ENCODE measurements at places on chromosomes 7 and 10.
A peak's percentile ranks its signal among the peaks of the same experiment; 100 is the strongest.

DNA sequence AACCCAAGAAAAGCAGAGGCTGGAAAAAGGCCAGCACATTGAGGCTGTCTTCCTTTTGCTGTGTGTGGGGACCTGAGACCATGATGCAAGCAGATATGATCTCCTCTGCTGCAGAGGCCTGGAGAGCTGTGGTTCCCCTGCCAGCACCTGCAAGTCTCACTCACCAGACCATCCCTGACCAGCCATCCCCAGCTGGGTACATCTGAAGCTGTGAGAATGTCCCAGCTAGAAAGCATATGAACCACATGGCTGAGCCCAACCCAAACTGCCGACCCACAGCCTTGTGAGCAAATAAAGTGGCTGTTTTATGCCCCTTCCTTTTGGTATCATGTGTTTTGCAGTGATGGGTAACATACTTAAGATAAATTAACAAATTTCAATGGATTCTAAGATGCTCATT is 114.9 kb downstream of the DYNC2I1 start:
- DNase-seq = no peak

DNA sequence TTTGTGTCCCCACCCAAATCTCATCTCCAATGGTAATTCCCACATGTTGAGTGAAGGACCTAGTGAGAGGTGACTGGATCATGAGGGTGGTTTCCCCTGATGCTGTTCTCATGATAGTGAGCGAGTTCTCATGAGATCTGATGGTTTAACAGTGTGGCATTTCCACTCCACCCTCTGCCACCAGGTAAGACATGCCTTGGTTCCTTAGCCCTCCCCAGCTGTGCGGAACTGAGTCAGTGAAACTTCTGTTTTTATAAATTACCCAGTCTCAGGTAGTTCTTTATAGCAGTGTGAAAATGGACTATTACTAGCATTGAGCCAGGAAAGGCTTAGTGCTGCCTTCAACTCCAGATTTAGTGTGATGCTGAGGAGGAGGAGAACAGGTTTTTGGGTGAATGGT is 222.2 kb downstream of the ADRA2A start:
- no peak for DNase-seq

GRCh38 chr7:36127075-36127740 is 25.8 kb upstream of the EEPD1 start:
- no peak for DNase-seq

DNA sequence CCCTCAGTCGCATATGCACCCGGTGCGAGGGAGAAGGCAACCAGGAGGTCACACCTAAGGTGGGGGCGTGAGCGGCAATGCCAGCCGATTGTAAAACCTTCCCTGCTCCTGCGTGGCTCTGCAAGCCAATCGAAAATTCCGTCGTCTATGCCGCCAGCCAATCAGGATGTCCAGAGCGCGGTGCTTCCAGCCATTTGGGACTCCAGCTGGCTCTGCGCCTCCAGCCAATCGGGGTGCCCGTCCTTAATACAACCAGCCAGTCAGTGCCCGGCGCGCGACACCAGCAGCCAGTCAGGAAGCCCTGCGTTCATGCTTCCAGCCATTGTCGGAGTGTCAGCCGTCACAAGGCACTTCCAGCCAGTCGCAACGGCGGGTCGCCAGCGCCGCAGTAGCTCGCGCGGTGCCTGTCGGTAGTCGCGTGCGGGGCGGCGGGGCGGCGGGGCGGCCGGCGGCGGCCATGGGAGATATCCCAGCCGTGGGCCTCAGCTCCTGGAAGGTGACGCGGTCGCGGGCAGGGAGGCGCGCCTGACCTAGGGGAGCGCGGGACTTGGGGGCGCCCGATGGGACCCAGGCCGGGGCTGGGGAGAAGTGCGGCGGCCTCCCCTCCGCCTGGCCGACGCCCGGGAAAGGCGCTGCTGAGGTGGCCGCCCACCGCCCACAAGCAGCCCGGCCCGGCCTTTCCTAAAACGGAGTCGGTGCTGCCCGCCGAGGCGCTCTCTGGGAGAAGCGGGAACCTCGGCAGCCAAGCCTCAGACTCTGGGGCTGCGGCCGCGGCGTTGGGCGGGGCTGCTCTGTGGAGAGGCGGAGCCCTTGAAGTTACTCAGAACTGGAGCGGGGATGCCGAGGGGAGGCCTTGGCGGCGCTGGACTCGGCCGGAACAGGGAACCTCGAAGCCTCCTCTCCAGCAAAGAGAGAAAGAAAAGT is at the start of gene AKR1E2:
AKR1E2 (plus strand) TSS at position 340 of the 924 bp plus-strand sequence; CDS start at position 458, 118 bp downstream.
- peak; percentile 71 for DNase-seq

GRCh38 chr10:49664006-49664841 is 15.2 kb upstream of the C10orf53 start:
- DNase-seq = no peak

GRCh38 chr10:71581376-71581775 is 138.2 kb downstream of the C10orf105 start:
- DNase-seq = no peak

DNA sequence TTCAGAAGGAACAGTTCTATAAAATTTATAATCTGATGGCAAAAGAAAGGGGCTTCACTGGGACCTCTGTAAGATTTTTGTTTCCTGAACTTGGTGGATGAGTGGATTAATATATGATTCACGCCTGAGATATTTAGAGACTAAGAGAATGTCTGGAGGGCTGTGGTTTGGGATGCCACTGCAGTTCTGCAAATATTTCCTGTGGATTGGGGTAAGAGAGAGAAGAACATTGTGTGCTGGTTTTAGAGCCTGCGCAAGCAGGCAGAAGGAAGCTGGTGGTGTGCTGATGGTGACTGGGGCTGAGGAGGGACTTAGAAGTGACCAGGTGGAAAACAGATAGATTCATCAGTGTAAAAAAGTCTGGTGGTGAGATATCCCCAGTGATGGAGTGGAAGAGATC is 87.0 kb downstream of the SUGCT start:
- DNase-seq = peak; percentile 89

GRCh38 chr10:86376852-86377796 is 10.5 kb upstream of the GRID1 start:
- no peak for DNase-seq

DNA sequence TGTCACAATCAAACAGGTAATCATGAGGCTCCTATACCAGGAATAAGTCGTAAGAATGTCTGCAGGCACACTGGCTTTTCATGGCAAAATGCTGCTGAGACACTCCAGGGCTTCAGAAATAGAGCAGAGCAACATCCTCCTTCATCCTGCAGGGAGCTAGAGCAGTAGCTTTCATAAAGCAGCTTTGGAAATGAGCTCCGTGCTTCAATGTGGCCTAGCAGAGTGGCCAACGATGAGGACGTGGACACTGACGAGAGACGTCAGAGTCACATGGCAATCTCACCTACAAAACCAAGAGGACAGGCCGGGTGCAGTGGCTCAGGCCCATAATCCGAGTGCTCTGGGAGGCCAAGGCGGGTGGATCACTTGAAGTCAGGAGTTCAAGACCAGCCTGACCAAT is 9.8 kb downstream of the COBL start:
- no peak for DNase-seq

DNA sequence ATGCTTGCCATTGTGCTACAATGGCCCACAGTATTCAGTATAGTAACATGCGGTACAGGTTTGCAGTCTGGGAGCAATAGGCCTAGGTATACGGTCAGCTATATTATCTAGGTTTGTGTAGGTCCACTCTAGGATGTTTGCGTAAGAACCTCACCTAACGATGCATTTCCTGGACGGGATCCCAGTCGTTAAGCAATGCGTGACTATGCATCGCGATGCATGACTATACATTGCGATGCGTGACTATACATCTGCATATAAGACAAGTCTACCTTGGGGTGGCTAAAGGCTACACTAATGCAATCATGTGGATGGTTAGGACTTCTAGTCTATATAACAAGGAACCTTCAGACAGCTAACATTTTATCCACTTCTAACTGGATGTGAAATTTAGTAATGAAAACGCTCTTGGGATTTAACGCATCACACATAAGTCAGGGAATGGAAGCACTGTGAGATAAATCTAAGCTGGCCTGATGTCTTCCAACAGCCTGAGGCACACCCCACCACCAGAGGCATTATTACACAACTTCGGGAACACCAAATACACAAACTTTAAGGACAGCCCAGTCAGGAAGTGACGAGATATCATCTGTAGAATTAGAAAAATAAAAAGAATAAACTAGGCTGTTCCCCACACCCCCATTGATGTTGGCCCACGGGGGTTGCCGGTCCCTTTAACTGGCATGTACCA is 9.2 kb downstream of the GNA12 start:
- DNase-seq = no peak

DNA sequence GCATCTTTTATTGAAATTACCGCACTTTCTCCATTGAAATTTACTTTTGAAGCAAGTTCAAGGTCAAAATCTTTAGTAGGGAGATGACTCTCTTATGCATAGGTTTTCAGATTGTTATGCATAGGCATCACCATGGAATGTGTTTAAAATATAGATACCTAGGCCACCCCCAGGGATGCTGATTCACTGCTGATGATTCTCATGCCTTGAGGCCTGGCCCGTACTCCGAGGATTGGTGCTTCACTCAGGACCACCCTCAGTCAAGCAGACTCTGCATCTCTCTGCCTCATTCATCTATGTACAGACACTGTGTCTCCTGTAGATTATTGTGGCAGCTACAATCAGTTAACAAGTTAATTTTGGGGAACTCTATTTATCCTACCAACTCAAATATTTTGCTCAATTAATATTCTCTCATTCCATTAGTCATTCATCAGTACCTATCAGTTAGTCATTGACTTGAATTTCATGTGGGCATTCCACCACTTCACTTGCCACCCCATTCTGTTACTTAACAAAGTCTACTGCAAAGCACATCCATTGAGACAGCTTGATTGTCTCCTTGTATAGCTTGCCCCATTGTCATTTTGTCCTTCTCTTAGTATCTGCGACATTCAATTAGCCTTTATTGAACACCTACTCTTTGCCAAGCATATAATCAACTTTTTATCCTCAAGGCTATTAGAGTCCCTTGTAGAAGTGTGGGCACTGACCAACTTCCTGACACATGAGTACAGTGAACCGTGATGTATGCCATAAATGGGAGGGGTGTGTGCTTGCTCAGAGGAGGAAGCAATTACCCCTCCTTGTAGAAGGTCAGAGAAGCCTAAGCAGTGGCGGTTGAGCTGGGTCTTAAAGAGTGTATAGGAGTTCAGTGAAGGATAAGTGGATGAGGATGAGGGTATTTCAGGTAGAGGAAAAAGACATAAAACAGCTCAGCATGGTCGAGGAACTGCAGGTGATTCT is 255.6 kb upstream of the BMPER start:
- no peak for DNase-seq

DNA sequence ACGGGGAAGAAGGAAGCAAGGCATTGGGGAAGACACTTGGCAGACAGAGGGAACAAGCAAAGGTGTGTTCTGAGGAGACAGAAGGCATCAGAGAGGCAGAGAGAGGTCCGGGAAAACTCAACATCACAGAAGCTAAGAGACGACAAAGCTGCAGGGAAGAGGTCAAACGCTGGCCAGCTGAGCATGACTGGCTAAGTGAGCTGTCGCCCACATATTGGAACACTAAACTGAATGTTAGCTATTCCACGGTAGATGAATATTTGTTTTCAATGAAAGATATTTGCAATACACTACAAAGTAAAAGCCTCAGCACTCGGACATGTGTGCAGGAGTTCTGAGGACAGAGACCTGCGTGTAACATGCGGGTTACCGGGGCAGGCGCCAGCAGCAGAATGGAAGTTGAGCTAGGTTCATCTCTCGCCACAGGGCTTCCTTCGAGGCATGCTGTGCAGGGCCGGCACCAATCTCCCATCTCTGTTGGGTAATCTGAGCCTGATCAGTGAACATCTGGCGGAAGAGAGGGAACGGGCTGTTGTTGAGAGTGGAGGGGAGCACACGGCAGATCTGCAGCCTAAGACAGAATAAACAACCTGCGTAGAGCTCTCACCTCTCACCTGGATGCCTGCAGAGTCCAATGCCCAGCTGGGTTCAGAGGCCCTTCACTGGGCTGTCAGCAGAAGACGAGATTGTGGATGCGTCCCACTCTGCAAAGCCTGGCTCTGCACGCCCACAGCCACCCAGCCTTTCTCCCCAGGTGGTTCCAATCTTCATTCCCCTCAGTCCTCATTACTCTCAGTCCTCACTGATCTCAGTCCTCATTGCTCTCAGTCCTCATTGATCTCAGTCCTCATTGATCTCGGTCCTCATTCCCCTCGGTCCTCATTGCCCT is 35.9 kb downstream of the INSIG1 start:
- no peak for DNase-seq

- no peak for DNase-seq
Measured at GRCh38 chr10:6465854-6466601, 114.0 kb downstream of the PRKCQ start.

DNA sequence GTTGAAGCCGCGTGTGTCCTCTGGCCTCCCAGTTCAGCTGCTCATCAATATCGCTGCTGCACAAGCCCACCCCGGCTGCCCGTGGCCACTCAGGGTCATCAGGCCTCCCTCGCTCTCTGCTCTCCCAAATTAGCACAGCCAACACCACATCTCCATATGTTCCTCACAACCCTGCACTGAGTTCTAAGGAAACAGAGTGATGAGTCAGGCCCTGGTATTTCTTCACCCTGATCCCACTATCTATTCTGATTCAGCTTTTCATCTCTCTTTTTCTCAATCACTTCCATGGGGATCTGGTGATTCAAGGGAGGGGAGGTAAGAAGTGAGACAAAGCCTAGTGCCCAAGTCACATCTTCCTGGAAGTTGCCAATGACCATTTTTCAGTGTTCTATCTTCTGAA is 23.8 kb downstream of the CYTH3 start:
- no peak for DNase-seq

GRCh38 chr7:148276314-148277041 is 314.1 kb upstream of the C7orf33 start:
- DNase-seq = no peak

- no peak for DNase-seq
Measured at GRCh38 chr7:89247207-89247606, 451.7 kb upstream of the TEX47 start.

GRCh38 chr7:102973096-102973802 is 60.4 kb downstream of the LRRC17 start:
- DNase-seq = no peak

DNA sequence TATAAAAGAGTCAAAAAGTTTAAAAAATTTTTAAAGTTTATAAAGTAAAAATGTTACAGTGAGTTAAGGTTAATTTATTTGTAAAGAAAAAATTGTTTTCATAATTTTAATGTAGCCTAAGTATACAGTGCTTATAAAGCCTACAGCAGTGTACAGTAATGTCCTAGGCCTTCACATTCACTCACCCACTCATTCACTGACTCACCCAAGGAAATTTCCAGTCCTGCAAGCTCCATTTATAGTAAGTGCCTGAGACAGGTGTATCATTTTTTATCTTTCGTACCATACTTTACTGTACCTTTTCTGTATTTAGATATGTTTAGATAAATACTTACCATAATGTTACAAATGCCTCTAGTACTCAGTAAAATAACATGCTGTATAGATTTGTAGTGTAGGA is 269.7 kb upstream of the PHF14 start:
- DNase-seq = no peak

DNA sequence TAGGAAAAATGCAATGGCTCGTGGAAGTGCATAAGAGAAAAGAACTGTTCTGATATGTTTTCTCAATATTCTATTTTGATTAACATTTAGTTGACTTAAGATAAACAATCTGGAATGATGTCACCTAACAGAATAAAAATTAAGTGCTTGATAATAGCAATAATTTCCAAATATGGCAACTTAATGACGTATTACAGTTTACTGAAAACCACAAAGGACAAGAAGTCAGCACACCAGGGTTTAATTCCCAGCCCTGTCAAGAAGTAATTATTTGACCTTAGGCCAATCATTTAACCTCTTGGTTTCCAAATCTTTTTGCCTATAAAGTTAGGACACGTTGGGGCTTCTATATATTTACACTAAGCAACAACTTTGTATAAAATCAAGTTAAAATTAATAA is 95.7 kb downstream of the CABCOCO1 start:
- no peak for DNase-seq
